Forelimb muscle (tissue), 1 donor: ENCODE measurements at places on chromosomes 7 and 10.

GRCh38 chr10:93461109-93461806 is 20.9 kb downstream of the MYOF start:
- DNase-seq, result no peak

DNA sequence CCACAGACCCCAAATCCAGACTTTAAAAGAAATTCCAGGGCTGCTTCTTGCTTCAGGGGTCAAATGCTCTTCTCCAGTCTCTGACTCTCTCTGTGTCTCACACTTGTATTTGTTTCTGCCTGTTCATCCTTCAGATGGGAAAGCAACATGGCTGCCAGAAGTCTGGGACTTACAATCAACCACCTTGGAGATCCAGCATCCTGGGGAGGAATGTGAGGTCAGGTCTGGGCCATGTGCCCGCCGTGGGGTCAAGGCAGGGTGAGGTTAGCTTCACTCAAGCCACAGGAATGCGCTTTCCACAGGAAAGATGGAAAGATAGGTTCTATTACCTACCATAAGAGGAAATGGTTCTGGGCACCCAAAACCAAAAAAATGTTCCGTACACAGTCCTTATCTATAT is 34.3 kb upstream of the NPVF start:
- DNase-seq, result no peak

DNA sequence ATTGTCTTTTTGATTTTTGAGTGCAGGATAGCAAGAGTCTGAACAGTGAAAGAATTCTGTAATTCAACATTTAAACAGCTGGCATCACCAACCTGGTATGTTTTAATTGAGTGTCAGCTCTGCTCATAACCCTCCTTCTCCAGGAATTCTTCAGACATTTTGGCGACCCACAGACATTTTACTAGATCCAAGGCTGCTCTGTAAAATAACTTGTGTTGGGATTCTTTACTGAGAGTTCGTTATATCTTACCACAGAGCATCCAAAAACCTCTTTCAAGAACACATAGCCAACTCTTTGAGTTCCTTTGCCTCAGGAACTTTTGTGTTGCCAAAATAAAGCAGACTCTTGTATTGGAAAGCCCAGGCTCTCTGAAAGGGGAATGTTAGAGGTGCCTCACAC is 27.7 kb upstream of the SORCS3 start:
- no peak for DNase-seq

DNA sequence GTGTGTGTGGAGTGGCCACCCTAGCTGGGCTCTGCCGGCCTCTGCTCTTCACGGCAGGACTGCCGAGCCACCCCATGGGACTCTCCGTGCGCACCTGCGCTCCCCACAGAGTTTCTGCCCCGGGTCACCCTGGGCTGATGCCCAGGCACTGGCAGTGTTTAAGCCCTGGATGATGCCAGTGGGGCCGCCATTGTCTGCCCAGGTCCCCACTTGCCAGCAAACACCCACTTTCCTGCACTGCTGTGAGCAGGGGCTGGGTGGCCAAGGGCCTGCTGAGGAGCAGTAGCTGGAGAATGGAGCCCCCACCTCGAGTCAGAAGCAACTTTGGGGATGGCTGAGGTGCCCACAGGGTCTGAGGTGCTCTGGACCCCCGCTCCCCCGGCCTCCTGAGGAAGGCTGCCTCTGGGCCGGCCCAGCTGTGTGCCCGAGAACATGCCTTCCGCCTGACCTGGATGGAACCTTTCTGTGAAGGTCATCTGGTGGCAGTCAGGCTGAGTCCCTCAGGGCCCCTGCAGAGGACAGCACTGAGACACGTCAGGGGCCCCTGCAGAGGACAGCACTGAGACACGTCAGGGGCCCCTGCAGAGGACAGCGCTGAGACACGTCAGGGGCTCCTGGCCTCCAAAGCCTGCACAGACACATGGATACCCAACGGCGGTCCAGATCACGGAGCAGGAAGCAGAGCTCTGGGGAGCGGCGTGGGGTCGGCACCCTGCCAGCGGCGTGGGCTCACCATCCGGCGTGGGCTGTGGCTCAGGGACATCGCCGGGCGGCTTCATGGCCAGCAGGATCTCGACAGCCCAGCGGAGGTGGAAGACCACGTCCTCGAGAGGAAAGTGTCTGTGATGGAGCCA is 62.0 kb downstream of the CFAP46 start:
- DNase-seq, result no peak

- no peak for DNase-seq
Measured at GRCh38 chr10:83367036-83367435, 772.3 kb upstream of the GHITM start.

DNA sequence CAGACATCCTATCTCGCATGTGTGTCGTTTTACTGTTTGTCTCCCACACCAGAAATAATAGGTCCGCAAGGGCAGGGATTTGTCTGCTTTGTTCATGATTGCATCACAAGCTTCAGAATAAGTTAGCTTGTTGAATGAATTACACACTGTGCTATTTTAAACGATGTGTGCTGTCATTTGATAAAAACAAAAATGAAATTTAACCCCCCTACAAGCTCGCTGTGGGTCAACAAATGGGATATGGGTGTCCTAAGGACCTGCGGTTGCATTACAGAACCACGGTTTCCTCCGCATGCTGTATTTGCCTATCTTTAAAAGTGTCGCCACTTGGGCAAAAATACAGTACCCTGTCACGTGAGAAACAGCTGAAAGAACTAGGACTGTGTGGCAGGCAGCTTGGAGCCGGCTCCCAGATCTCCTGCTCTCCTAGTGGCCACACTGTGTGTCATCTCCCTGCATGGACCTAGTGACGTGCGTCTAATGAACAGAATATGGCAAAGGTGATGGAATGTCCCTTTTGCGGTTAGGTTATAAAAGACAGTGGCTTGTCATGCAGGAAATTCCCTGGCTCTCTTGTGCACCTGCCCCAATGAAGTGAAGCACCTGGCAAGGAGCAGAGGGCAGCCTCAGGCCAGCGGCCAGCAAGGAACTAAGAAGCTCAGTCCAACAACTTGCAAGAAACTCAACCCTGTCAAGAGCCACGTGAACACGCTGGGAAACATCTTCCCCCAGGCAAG is 32.9 kb upstream of the CRYGN start:
- no peak for DNase-seq

GRCh38 chr7:50661345-50662040 is 96.3 kb upstream of the DDC start:
- no peak for DNase-seq

DNA sequence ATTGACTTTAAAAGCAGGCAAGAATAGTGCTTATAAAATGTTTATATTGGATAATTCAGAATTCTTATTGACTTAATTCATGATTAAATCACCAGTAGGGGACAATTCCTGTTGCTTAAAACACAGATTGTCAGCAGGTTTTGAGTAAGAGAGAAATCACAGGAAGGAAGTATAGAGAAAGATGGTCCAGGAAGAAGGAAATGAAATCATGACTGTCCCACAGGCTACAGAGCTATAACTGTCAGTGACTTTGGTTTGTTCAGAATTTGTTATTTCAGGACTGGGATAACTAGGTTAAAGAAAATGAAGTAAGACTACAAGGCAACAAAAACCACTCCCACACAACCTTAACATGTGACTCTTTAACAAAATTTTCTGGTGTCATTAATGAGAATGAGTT is 6.8 kb downstream of the GNGT1 start:
- no peak for DNase-seq

GRCh38 chr7:130114374-130114773 is 44.0 kb downstream of the KLHDC10 start:
- DNase-seq, result no peak

DNA sequence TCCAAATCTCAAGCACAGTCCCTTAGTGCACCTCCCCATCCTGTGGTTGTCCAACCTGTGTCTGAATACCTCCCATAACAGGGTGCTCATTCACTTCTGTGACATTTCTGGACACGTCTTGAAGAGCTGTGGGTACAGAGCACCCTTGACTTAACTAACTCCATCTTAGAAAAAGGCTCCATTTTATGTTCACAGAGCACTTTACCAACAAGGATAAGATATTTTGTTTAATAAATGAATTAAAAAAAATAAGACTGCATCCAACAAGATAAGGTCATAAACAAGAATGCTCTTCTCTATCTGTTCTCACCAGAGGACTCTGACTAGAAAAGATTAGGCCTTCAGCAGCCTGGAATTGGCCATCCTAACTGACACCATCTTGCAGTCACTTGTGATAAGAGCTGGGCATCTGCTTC is 335.2 kb upstream of the ZNF32 start:
- DNase-seq, result no peak

DNA sequence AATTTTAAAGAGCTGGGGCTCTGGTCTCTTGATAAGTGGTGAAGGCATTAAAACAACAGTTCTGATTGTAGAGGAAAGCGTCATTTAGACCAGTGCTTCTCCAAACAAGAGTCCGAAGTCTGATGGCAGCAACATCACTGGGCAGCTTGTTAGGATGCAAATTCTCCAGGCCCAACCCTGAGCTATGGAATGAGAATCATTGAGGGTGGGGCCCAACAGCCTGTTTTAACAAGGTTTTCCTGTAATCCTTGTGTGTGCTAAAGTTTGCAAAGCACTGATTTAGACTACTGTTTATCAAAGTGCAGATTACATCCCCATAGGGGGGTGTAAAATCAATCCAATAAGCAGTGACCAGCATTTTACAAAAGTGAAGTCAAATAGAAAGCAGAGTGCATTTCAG is 2.6 kb upstream of the ZNRF2 start:
- DNase-seq, result no peak

- DNase-seq, result no peak
Measured at GRCh38 chr7:75861636-75862035, 17.2 kb upstream of the RHBDD2 start.

DNA sequence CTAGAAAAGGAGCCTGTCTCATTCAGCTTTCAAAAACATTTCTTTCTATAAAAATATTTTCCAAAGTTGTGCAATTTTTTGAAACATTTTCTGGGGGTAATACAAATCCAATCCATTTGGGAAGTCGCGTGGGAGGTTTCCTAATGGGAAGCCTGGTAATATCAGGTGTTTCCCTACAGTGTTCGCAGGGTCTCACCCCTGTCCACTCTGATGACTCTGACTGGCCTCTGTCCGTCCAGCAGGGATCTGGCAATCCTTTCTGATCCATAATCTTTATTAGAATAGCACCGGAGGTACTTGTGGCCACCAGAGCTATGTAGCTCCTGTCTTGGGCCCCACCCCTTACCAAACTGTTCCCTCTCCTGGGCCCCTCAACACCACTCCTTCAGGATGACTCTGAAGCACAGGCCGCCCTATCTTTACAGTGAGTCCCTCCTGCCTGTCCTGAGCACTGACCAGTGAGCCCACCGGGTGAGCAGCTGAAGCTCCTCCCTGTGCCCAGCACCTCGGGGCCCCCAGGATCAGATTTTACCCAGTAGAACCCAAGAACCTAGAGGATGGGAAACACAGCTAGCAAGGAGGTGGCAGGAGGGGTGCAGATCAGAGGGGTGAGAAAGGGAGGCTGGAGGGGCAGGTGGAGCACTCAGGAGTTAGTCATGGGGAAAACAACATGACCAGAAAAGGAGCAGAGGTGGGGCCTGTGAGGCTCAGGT is 84.8 kb downstream of the PTPRE start:
- no peak for DNase-seq

DNA sequence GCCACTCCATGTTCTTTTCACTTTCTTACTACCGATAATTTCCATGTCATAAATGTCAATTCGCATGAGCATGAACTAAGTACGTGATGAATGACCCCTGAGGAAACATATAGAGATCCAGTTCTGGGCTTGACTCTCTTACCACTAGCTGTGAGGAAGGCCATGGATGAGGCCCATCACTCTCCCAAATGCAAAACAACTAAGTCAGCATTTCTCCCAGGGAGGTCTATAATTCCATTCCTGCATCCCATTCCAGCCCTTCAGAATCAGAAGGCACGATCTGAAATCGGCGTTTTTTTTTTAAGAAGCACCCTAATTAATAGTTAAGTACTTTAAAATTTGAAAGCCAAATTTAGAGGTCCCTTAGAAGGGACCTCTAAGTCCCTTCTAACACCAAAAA is 116.5 kb downstream of the CABCOCO1 start:
- no peak for DNase-seq

GRCh38 chr10:117345143-117345542 is 30.1 kb downstream of the PDZD8 start:
- DNase-seq, result no peak

DNA sequence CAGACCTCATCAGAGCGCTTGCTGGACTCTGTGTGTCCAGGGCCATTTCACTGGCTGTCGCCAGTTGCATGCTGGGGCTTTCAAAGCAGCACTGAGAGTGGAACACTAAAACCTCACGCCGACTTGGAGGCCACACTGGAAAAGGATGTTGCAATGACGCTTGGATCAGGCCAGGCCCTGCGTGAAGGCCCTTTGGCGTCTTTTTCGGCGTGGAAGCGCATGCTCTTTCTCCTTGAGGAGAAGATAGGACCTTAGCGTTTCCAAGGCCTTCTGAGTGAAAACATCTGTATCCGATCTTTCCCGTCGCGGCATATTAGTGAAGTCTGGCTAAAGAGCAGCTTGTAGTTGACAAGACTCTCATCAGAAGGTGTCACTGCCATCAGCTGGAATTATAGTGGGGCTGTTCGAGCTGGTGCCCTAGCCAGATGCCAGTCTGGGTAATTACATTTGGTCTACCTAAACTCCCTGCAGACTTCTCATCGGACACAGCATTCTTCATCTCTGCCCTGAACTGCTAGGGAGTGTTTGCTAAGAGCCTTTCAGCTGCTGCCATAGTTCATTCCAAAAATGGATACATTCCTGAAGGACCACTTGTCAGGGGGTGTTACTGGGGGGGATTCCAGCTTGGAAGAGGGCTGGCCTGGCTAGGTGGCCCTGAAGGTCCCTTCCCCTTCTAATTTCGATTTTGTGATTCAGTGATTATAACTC is 167.7 kb upstream of the TCF7L2 start:
- peak; percentile 89 for DNase-seq

- no peak for DNase-seq
Measured at GRCh38 chr7:154330318-154330717, 278.1 kb downstream of the DPP6 start.

DNA sequence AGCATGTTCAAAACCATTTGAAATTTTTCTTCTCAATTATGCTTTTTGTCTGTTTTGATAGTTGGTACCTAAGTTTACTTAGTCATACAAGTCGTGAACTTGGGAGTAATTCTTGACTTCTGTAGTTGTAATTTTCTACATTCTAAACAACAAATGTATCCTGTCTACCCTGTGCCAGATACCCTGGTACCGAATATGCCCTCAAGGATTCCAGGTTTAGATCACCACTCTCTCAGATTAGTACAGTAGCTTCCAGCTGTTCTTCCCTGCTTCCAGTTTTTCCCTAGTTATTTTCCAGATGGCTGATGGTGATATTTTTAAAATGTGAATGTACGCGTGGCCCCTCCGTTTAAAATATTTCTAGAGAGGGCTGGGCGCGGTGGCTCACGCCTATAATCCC is 6.5 kb downstream of the STAM start:
- no peak for DNase-seq

GRCh38 chr10:30540276-30540675 is 89.3 kb downstream of the LYZL2 start:
- no peak for DNase-seq

GRCh38 chr7:50711271-50712175 is 71.2 kb downstream of the GRB10 start:
- no peak for DNase-seq

- no peak for DNase-seq
Measured at GRCh38 chr7:13104128-13104527, 416.7 kb downstream of the ARL4A start.

GRCh38 chr7:113128031-113128430 is 9.7 kb upstream of the SMIM30 start:
- no peak for DNase-seq

- DNase-seq, result no peak
Measured at GRCh38 chr10:103780242-103781149, 74.9 kb downstream of the SH3PXD2A start.

GRCh38 chr7:28759475-28759971 is 198.6 kb downstream of the TRIL start:
- no peak for DNase-seq
